ENCODE measurements at places on chromosomes 16 and 17.
A peak's percentile ranks its signal among the peaks of the same experiment; 100 is the strongest.

DNA sequence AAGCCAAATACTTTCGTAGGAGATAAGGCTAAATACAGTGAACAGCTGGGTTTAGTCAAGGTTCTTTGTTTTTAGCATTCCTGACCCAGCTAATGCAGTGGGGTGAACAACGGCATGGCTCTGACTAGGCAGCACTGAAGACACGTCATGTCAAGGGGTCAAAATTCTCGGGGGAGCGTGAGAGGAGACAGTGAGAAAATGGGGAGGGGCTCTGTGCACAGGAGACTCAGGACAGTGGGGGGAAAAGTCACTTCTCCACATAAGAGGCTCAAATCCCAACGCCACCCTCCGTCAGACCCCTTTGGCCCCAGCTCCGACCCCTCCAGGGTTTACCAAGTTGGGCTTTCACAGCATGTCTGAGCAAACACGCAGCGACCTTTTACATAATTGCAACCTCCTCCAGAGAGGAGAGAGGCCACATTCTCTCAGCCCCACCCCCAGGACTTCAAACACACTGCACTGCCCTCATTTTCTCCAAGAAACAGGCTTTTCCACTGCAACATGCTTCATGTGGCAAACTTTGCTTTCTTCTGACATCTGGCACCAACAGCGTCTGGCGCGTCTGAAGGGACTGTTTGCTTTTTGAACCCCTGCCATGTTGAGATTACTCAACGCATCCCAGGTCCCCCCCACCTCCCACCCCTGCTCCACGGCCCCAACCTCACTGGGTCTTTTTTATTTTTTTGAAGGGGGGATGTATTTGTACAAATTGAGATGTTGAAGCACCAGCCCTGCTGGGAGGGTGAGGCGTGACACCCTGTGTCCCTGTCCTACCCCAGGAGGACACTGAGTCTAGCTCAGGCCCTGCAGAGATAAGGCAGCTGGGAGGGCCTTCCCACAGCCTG lies 30.0 kb downstream of the AXIN2 start:
- no peak for DNase-seq

- DNase-seq = peak; percentile 53
Measured at GRCh38 chr17:6473128-6473767, 29.0 kb downstream of the PIMREG start.

DNA sequence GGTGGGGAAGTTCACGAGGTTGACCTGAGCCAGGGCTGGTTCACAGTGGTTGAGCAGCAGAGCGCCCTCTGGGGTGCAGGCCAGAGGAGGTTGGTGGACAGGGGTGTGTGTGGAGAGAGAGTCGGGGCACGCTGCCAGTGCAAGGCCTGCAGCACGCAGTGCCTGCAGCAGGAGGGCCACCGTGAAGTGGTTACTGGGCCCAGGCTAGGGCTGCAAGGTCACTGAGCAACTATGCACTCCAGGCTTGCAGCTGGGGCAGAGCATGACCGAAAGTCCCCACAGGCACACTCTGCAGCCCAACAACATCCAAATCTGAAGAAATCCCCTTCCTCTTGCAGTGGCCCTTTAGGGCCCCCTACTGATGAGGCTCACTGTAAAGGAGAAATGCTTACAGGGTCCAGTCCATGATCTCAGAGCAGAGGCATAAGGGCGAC lies 89.1 kb upstream of the NOL11 start:
- peak; percentile 51 for DNase-seq

DNA sequence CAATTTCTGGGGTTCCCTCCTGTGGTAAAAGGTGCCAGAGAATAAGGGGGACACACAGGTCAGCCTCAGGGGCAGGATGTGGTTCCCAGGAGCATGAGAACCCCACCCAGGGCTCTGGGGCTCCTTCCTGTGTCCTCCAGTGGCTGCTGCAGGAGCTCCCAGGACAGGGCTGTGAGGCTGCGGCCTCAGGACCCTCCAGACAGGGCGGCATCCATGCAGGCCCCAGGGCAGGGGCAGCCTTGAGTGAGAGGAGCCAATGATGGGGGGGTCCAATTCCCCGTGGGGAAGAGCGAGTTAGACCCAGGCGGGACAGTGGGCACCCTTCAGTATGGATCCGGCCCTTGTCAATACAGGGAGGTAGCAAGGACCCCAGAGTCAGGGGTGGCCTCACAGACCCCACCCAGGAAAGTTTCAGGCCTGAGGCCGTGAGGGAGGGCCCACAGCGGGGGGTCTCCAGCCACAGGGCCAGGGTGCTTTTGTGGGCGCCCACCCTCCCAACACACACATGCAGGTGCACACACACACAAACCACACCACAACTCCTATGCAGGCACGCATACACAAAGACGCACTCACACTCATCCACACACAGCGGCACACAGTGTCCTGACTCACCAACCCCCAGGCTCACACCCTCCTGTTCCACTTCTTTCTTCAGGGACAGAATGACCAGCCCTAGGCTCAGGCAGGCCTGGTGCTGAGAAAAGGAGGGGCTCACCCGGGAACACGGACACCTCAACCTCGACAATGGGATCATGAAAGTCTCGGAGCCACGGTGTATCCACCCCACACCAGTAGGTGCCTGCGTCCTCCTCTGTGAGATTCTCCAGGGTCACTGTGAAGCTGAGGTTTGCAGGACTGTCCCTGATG lies 1.8 kb downstream of the CD300C start:
- no peak for DNase-seq

DNA sequence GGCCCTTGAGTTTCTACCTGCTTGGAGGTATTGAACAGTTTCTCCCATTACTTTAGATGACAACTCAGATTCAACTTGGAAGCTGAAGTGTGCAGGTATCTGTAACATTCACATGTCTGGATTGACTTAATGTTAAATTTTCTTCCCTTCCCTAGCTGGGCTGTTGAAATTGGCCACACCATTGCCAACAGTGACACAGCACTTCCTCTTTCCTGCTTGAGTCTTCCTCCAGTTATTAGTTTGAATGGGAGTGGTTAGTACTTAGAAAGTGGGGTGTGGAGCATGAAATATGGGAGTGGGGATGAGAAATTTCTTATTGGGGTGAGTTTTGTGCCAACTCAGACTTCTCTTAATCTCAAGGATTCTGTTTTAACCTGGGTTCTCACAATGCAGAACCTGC lies 454.9 kb downstream of the KCNJ2 start:
- no peak for DNase-seq

DNA sequence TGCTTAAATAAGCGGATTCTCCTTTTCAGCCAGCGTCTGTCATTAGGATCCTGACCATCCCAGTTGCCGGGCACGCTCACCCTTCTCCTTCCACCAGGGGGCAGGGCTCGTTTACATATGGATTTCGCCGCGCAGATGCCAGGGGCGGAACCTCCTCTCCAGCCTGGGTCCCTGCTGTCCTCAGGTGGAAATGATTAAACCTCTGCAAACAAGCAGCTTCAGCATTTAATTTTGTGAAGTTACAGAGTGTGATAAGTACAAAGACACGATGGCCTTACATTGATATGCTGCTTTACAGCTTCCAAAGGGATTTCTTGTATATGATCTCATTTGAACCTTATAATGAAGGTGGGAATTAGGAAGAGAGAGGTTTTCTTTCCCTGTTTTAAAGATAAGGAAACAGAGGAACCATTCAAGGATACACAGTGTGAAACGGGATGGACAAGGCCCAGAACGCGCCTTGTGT lies 3.9 kb upstream of the KRT28 start:
- peak; percentile 84 for DNase-seq

- DNase-seq = no peak
Measured at GRCh38 chr16:71431176-71431575, 10.7 kb downstream of the TLE7 start.

GRCh38 chr17:12256380-12256995 lies 235.8 kb downstream of the MAP2K4 start:
- DNase-seq = peak; percentile 5

GRCh38 chr16:60459463-60459862 lies 1576.8 kb downstream of the CDH8 start:
- DNase-seq = no peak

DNA sequence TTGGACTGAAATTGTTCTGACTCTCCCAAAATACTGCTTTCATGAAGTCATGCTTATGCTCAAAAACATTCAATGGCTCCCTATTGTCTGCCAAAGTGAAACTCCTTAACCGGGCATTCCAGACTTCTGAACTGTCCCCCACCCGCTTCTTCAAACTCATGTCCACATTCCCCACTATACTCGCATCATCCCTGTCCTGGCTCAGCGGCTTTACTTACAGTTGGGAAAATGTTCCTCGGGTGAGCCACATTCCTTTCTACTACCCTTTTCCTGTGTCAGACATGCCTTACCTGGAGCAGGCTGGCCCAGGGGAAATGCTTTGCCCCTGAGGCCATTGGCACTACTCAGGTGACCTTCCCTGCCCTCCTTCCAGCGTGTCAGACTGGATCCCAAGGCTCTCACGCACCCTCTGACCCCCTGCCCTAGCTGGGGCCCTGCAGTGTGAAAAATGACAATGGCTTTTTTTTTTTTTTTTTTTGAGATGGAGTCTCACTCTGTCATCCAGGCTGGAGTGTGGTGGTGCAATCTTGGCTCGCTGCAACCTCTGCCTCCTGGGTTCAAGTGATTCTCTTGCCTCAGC lies 5.3 kb downstream of the CYGB start:
- peak; percentile 5 for DNase-seq

DNA sequence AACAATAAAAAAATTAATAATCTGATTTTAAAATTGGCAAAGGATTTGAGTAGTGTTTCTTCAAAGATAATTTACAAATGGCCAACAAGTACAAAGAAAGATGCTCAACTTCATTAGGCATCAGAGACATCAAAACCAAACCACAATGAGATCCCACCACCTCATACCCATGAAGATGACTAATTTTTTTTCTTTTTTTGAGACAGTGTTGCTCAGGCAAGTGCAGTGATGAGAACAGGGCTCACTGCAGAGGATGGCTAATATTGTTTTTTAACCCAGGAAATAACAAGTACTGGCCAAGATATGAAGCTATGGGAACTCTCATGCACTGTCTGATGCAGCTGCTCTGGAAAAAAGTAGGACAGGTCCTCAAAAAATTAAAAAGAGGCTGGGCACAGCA lies 14.9 kb downstream of the WDR45B start:
- DNase-seq = no peak

GRCh38 chr17:72079700-72080099 lies 41.1 kb upstream of the SOX9 start:
- no peak for DNase-seq

DNA sequence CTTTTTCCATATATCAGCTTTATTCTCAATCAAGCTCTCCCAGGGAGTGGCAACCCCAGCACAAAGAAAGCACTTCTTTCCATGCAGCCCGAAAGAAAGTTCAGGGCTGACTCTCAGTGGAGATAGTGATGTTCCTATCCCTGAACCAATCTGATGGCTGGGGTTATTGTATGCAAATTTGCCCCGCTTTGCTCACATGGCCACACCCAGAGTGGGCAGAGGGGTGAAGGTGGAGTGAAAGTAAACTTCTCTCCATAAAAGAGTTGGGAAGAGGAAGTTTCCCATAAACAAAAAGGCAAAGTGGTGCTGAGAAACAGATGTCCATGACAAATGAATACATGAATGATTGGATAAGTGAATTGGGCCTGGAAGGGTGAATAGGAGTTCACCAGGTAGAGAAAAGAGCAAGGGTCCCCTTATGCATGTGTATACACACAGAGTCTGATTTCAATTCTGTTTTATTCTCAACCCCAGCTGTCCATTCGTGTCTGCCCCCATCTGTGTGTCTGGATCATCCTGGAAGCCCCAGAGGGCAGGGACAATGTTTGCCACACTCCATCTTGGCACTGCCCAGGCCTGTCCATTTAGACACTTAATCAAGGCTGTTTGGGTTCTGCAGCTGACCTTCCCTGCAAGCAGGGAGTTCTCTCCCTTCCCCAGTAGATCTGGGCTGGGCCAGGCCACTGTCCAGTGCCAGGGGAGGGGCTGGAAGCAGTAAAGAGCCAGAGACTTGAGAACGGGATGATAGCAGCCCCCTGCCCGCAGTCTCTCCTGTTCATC lies 14.1 kb upstream of the NGFR start:
- no peak for DNase-seq

DNA sequence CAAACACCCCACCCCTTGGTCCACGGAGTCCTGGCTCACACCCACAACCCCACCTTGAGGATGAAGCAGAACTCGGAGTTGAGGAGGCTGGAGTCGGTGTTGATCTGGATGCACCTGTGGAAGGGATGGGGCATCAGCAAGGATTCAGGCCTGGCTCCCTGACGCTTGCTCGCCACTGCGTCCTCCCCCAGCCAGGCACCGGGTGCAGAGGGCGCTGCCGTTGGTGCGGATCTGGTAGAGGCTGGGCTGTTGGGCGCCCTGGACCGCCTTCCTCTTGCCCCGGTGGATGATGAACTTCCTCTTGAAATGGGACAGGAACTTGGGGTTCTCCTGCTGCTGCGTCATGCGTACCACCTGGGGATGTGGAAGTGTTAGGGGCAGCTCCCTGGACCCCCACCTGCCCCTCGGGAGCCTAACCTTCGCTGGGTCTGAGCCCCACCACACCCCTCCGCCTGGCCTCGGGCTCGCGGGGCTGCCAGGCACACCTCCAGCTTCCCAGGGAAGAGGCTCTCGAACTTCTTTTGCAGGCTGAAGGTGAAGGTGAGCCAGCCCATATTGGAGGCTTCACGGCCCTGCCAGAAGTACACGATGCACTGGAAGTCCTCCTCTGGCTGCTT lies 12.3 kb downstream of the FLII start:
- DNase-seq = no peak

DNA sequence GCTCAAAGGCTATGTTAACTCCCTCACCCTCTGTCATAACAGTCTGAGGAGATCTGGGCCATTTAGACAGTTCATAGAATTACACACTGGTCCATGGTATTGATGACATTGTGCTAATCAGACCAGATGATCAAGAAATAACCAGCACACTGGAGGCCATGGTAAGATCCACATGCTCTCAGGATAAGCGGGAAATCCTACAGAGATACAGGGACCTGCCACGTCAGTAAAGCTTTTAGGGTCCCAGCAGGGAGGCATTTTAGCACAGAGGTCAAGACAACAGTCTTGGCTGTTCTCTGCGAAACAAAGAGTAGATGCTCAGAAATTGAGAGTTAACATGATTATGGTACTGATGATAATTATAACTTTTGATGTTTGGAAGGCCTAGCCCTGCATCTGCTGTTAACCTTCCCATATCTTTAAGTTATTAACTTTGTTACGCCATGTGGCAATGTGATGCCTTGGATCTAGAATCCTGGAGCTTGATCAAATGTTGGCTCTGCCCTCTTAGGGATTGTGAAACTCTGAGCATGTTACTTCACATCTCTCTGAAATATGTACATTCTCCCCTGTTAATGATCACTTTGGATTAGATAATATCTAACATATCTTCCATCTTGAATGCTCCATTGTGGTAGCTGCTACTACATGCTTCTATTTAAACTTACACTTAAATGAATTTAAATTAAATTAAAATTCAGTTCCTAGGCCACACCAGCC lies 172.0 kb upstream of the SOX9 start:
- DNase-seq = no peak

DNA sequence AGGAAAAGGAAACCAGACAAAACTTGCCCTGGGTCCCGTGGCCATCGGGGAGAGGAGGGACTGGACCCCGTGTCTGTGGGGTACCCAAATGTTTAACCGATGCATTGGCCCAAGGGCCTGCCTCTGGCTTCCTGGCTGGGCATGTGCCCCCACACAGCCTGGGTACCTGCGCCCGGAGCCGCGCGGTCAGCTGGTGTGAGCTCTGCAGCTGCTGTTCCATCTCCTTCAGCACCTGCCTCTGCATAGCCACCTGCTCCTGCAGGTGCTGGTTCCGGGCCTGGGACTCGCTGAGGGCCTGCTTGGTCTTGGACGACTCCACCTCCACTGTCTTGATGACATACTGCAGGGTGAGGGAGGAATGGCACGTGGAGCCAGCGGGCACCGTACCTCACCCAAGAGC lies 31.9 kb downstream of the KIFC3 start:
- no peak for DNase-seq
